Stimulated activated CD8-positive, alpha-beta memory T cell treated with anti-CD3 and anti-CD28 coated beads, Interleukin-2, amount 100 ng/mL, for 1 hour (primary cell): ENCODE measurements at places on chromosomes 5 and 9.

GRCh38 chr5:76145945-76146344 is 62.8 kb downstream of the SV2C start:
- no peak for DNase-seq

DNA sequence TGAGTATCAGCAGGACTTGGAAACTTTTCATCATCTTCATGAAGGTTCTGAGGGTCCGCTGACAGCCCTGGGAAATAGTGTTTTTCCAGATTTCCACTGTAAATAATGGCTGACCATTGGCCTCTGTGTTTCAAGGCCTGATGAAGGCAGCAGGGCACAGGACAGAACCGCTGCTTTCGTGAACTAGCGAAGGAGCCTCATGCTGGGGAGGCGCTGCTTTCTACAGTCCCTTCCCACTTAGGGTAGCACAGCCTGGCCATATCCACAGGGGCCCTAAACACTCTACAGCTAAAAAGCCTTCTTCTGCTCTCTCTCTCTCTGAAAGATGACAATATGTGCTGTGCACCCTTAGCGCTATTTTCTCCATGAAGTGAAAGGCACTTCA is 118.2 kb downstream of the MED27 start:
- DNase-seq = no peak

GRCh38 chr9:124392871-124393460 is 22.3 kb downstream of the PSMB7 start:
- DNase-seq = no peak

DNA sequence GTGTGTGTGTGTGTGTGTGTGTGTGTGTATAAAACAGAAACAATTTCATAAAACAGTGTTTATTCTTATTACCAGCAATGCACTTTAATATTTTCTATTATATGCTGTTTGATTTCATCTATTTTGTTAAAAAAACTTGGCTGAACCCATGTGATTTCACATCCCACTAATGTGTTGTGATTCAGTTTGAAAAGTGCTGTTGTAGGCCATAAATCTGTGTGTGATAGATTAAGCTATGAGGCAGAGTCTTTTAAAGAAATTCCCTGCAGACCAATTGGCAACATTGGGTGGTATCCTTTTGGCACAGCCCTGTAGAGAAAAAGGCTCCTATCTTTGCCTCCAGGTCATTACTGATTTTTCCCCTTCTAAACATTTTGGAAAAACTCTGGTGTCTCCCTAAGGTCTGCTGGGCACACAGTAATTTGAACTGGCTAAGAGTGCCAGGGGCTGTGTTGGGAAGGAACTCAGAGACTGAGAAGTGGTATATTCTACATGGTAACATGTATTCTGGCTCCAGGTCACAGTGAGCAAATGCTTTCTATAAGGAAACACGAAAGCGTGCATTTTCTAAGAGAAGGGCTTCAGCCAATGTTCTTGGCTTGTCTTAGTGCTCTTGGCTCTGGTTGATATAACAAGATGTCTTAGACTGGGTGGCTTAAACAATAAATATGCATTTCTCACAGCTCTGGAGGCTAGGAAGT is 4.5 kb downstream of the CAMK4 start:
- DNase-seq = no peak

GRCh38 chr9:101702257-101702656 is 36.2 kb downstream of the GRIN3A start:
- DNase-seq = no peak

- no peak for DNase-seq
Observed at GRCh38 chr5:59798862-59799667, 94.5 kb downstream of the PDE4D start.

DNA sequence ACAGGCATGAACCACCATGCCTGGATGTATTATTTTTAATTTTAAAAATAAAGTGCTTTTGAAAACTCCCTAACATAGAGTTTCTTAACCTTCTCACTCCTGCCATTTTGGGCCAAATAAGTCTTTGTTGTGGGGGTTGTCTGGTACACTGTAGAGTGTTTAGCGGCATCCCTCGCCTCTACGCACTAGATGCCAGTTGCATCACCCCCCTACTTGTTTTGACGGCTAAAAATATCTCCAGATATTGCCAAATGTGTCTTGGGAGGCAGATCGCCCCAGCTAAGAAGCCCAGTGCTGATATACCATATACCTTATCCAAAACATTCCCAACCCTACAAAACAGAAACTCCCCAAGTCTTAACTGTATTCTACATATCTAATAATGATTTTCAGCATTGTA is 54.6 kb downstream of the SCAI start:
- DNase-seq = no peak

- no peak for DNase-seq
Observed at GRCh38 chr9:123465304-123465703, 109.3 kb downstream of the CRB2 start.
